ENCODE measurements at places on chromosomes 13 and 19. TPM values are rescaled to one million over a fixed set of nuclear protein-coding genes. Genes with fewer than 3 reads are reported as not detected.

MBNL2 gene
- 18.5 TPM for polyA plus RNA-seq

IGLON5 gene
- polyA plus RNA-seq: not detected

CSNK1A1L gene
- not detected for polyA plus RNA-seq

GRCh38 chr19:5515737-5516136 lies 52.0 kb downstream of the TINCR start:
- H3K4me1 ChIP-seq: no peaks in the 10 kb centered on the region
- no peaks in the 10 kb centered on the region for H3K36me3 ChIP-seq
- no peaks in the 10 kb centered on the region for H3K27me3 ChIP-seq
- no peak overlapping the region for H3K27ac ChIP-seq
- no peak for DNase-seq

DNA sequence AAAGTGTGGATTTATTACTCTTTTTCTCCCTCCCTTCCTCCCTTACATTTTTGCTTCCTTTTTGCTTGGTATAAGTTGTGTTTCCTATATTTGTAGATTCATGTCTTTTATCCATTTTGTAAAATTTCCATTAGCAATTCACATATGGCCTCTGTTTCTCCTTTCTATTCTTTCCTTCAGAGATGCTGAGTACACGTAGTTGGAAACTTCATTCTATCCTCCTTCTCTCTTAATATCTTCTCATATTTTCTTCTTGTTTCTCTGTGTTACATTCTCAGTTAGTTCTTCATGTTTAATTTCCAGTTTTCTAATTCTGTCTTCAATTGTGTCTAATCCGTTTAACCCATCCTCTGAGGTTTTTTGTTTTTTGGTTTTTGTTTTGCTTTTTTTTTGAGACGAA lies 188.9 kb downstream of the ZIC5 start:
- no peaks in the 10 kb centered on the region for H3K4me1 ChIP-seq
- H3K27ac ChIP-seq: no peak overlapping the region
- no peaks in the 10 kb centered on the region for H3K27me3 ChIP-seq

- H3K27ac ChIP-seq: no peak overlapping the region
- no peak overlapping the region for H3K4me3 ChIP-seq
- H3K36me3 ChIP-seq: no peaks in the 10 kb centered on the region
- no peaks in the 10 kb centered on the region for H3K4me1 ChIP-seq
- no peaks in the 10 kb centered on the region for H3K27me3 ChIP-seq
Measured at GRCh38 chr13:53050151-53050550, 21.5 kb downstream of the OLFM4 start.

DNA sequence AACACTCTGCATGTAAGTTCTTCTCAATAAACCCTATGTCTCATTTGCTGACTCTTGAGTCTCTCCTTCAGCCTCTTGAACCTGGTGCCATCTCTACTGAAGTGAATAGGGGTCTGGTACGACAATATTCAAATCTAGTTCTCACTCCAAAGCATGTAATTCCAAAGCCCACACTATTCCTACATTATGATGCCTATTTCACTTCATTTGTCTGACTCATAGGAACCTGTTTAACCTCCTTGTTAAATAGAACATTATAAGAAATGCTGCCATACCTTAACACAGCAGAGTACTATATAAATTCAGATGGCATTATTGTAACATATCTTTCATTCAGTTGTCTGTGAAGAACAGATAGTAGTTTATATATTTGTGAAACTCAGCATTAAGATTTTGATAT lies 67.1 kb downstream of the STARD13 start:
- H3K27ac ChIP-seq: no peak overlapping the region
- H3K36me3 ChIP-seq: no peaks in the 10 kb centered on the region
- no peaks in the 10 kb centered on the region for H3K27me3 ChIP-seq
- no peaks in the 10 kb centered on the region for H3K4me1 ChIP-seq
- no peak overlapping the region for H3K4me3 ChIP-seq
- no peak for DNase-seq

GRCh38 chr13:111344471-111345191 lies 24.2 kb downstream of the TEX29 start:
- no peaks in the 10 kb centered on the region for H3K4me1 ChIP-seq
- H3K27ac ChIP-seq: no peak overlapping the region
- no peaks in the 10 kb centered on the region for H3K36me3 ChIP-seq
- no peak overlapping the region for H3K4me3 ChIP-seq

DNA sequence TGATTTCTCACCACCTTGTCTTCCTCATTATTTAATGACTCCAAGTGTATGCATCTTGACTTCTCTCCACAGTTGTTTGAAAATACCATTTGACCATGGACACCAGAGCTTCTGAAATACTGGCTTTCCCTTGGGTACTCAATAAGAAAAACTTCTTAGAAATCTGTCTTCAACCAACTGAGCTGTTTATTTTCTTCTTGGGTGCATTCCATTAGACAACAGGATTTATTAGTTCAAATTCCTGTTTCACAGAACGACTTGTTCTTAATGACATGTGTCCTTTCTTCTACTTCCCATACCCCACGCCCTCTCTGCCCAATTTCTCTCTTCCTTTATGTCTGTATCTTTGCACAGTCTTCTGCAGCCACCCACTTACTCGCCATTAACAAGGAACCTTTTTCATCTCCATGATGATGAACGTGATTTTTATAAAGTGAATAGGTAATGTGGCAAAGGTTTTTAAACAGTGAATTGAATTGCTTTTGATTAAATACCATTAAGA lies 11.3 kb upstream of the ITM2B start:
- peak overlapping the region; percentile 82 for H3K4me3 ChIP-seq
- H3K36me3 ChIP-seq: no peaks in the 10 kb centered on the region
- H3K4me1 ChIP-seq: peaks cover 50% of the 10 kb centered on the region
- H3K27ac ChIP-seq: peak overlapping the region; percentile 75
- DNase-seq: no peak

- DNase-seq: no peak
- H3K4me1 ChIP-seq: no peaks in the 10 kb centered on the region
- no peaks in the 10 kb centered on the region for H3K36me3 ChIP-seq
- no peak overlapping the region for H3K27ac ChIP-seq
Measured at GRCh38 chr19:15702534-15702930, 25.3 kb upstream of the OR10H2 start.

GRCh38 chr13:26095846-26096610 lies 44.2 kb upstream of the SHISA2 start:
- no peak overlapping the region for H3K27ac ChIP-seq
- H3K27me3 ChIP-seq: peaks cover 4% of the 10 kb centered on the region
- DNase-seq: no peak
- H3K36me3 ChIP-seq: no peaks in the 10 kb centered on the region
- H3K4me3 ChIP-seq: no peak overlapping the region
- H3K4me1 ChIP-seq: no peaks in the 10 kb centered on the region

GRCh38 chr19:58550362-58551122 lies 4.4 kb downstream of the CHMP2A start:
- H3K36me3 ChIP-seq: peaks cover 58% of the 10 kb centered on the region
- no peak for DNase-seq
- no peak overlapping the region for H3K4me3 ChIP-seq
- peaks cover 41% of the 10 kb centered on the region for H3K4me1 ChIP-seq

DNA sequence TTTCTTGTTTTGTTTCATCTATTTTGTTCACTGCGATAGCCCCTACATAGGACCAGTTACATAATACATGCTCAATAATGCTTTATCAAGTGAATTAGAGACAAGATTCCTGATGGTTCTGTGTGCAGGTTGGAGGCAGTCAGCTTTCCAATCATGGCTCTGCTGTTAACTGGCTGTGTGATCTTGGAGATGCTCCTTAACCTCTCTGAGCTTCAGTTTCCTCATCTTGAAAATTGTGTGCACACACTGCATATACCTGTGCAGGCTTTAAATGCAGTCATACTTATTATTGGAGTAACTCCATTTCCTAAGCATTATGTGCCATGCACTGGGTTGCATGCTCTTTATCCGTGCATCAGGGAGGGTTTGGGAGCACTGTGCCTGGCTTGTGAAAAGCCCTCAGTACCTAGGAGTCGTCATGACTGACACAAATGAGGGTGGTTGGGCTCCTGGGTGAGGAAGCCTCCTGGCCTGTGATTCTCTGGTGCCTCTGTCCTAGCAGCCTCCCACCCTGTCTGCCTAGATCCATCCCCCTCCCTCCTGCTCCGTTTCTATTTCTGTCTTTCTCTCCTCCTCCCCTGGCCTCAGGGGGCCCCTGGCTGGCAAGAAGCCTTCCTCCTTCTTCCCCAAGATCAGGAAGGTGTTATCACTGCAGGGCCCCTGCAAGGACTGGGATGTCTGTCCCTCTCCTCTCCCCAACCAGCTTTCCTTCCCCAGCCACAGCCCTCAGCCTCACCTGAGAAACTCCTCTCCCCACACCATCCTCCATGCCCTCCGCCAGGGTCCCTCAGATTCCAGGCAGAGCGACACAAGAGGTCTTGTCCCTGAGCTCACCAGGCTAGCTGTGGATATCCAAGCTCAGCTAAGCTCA lies 8.7 kb downstream of the IFNL1 start:
- no peaks in the 10 kb centered on the region for H3K27me3 ChIP-seq
- H3K36me3 ChIP-seq: no peaks in the 10 kb centered on the region
- H3K27ac ChIP-seq: no peak overlapping the region
- H3K4me1 ChIP-seq: no peaks in the 10 kb centered on the region

GRCh38 chr19:46862974-46863632 lies 2.3 kb downstream of the ARHGAP35 start:
- peaks cover 51% of the 10 kb centered on the region for H3K4me1 ChIP-seq
- DNase-seq: no peak
- no peaks in the 10 kb centered on the region for H3K36me3 ChIP-seq
- H3K4me3 ChIP-seq: peak overlapping the region; percentile 79
- no peaks in the 10 kb centered on the region for H3K27me3 ChIP-seq

GRCh38 chr13:67133476-67133875 lies 96.7 kb downstream of the PCDH9 start:
- no peaks in the 10 kb centered on the region for H3K36me3 ChIP-seq
- H3K4me3 ChIP-seq: no peak overlapping the region
- no peak for DNase-seq
- H3K27ac ChIP-seq: no peak overlapping the region
